ENCODE measurements at places on chromosomes 1 and 21. TPM values are rescaled to one million over a fixed set of nuclear protein-coding genes. Genes with fewer than 3 reads are reported as not detected.

- no peak for DNase-seq
Observed at GRCh38 chr1:224782281-224783000, 147.0 kb upstream of the DNAH14 start.

DNA sequence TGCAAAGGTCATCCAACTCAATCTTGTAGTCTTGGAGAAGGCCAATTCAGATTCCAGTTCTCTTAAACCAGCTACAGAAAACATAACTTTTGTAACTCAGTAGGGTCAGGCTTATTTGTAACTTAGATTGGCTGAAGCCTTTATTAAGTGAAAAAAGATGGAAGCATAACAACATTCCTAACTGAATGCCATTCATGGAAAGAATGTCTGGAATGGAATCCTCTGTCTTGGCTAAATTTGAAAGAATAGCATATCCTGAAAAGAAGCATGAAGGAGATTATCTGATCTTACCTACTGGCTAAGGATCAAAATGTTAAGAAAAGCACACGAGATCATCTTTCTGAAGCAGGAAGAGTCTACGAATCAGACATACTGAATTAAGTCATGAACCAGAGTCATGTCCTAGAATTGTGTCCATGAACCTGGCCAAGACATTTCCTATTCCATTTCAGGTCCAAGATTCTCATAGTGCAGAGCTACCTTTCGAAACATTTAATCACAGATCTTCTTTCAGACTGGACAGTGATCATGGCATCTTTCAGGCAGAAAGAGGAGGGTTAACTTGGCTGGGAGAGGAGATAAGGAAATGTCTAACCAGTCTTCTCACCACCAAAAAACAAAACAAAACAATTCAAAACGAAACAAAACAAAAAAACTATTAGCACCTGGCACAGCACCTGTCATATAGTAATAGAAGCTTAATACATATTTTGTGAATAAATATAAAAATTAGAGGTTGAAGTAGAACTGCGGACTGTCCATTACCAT is 75.6 kb downstream of the XCL2 start:
- peak; percentile 76 for DNase-seq

- no peak for DNase-seq
Observed at GRCh38 chr21:18987520-18988026, 584.0 kb upstream of the TMPRSS15 start.

DNA sequence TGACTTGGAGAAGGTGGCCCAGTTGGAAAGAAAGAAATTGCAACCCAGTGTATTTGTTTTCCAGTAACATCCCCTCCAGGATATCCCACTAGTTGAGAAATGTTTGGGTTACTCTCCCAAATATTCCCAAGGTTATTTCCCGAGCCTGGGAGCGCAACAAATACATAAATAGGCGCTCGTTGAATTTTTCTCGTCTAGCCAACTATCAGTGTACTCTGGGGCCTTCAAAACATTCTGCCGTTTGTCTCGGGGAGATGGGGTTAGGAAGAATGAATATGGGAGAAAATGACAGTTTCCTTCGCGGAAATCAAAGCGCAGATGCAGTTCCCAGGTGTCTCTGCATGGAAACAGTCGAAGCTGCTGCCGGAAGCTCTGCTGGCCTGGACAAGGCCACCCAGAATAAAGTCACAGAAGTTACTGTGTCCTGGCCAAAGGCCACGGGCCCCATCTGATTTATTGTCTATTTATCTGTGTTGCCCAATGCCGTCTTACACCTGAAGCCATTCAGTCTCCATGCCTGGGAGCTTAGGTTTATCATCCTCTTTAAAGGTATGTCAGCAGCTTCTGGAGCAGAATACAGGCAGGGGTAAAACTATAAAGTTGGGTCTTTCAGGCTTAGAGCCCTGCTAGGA is 1.0 kb downstream of the C1orf115 start:
- DNase-seq, result no peak

The AADACL3 gene
- total RNA-seq, result not detected

The CCDC190 gene
- total RNA-seq, result 4.6 TPM

GRCh38 chr1:177966199-177966598 is 3.7 kb downstream of the SEC16B start:
- peak; percentile 17 for DNase-seq

The SELL gene
- 0.27 TPM for total RNA-seq

GRCh38 chr1:26404641-26405040 is 6.0 kb upstream of the LIN28A start:
- DNase-seq, result no peak

All from fibroblast of the aortic adventitia (primary cell).